CD4-positive, alpha-beta T cell treated with Interferon alpha-2 for 1 hour (primary cell): ENCODE measurements at places on chromosomes 2 and 18.
A peak's percentile ranks its signal among the peaks of the same experiment; 100 is the strongest.

- DNase-seq: no peak
Measured at GRCh38 chr2:237101118-237101979, 15.7 kb downstream of the COPS8 start.

DNA sequence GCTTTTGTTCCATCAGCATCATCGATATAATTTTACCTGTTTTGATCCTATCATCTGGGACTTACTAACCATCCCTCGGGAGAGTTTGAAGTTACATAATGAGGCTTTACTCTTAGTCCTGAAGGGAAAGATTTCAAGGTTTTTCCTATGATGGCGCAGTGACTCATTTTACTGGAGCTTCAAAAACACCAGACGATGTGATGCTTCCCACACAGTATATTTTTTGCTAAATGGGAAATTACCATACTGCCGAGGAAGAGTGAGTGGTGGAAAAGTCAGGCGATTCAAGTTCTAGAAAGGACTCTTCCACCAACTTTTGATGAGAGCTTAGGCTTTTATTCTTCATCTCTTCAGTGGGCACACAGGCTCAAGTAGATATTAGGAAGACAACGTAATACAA is 44.6 kb upstream of the GCG start:
- no peak for DNase-seq

GRCh38 chr2:171347591-171348032 is 86.2 kb downstream of the METTL8 start:
- no peak for DNase-seq

DNA sequence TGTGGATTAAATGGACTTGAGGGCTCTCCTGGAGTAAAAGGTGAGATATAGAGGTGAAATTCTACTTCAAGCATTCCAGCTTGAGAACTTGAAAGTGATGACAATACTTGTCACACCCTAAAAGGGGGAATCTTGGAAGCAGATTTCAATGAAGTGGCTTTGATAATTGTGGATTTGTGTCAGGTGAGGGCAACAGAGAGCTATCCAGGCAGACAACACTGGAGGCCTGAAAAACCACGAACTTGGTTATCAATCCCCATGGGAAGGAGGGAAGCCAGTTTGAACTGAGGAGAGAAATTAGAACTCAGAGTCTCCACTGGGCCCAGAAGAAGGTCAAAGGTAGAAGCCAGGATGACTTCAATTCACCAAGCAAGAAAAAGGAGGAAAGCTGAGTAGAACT is 263.9 kb downstream of the FIGN start:
- DNase-seq: no peak

DNA sequence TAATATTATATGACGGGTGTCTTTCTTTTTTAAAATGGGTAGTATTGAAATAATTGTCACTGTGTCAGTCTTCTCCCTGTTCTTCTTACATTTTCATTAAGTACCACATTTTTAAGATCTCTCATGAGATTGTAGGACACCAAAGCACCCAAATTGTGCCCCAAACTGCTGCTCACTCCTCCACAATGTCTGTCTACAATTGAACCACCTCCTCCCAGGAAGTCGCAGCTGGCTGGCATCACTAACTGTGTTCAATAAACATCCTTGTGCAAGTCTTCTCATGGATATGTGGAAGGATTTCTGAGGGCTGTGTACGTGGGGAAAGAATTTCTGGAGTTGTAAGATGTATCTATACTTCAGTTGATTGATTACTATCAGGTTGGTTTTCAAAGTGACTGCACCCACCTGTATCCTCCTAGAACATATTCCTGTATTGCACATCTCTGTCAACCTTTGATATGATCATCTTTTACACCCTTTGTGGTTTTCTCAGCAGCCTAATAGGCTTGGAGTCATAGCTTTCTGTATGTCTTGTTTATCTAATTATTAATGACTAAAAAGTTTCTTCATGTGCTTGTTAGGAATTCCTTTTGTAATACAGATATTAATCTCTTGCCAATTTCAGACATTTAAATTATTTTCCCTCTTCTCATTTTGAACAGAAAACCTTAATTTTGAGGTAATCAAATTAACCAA is 774.9 kb downstream of the RNF144A start:
- DNase-seq: no peak

DNA sequence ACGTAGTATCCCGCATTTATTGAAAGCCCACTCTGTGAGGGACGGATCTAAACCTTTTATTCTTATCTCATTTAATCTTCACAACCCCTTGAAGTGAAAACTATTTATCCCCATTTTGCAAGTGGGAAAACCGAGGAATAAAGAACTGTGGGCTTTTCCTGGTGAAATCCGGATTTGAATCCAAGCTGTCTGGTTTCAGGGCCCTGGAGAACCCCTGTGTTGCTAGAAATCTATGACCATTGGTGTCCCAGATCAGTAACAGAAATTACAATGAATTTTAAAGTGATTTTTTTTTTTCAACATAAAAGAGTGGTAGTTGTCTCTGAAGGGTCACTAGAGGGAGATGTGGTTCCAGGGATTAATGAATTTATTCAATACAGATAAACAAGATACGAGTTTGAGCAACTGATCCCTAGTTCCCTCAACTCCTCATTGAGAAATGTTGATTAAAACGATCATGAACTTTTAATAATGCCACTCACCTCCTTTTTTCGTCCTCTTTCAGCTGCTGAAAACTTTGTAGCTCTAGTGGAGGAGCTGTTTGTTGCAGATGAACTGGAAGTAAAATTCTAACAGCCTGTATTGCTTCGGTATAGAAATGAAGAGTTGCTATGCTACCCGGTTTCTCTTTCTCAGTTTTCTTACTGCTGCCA is 940 bp downstream of the XRCC5 start:
- DNase-seq: no peak

DNA sequence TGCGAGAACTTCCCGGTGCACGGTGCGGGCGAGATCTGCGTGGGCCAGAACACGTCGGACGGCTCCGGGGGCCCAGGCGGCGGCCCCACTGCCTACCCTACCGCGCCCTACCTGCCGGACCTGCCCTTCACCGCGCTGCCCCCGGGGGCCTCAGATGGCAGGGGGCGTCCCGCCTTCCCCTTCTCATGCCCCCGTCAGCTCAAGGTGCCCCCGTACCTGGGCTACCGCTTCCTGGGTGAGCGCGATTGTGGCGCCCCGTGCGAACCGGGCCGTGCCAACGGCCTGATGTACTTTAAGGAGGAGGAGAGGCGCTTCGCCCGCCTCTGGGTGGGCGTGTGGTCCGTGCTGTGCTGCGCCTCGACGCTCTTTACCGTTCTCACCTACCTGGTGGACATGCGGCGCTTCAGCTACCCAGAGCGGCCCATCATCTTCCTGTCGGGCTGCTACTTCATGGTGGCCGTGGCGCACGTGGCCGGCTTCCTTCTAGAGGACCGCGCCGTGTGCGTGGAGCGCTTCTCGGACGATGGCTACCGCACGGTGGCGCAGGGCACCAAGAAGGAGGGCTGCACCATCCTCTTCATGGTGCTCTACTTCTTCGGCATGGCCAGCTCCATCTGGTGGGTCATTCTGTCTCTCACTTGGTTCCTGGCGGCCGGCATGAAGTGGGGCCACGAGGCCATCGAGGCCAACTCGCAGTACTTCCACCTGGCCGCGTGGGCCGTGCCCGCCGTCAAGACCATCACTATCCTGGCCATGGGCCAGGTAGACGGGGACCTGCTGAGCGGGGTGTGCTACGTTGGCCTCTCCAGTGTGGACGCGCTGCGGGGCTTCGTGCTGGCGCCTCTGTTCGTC is 1.7 kb downstream of the FZD7 start:
- DNase-seq: peak; percentile 14

DNA sequence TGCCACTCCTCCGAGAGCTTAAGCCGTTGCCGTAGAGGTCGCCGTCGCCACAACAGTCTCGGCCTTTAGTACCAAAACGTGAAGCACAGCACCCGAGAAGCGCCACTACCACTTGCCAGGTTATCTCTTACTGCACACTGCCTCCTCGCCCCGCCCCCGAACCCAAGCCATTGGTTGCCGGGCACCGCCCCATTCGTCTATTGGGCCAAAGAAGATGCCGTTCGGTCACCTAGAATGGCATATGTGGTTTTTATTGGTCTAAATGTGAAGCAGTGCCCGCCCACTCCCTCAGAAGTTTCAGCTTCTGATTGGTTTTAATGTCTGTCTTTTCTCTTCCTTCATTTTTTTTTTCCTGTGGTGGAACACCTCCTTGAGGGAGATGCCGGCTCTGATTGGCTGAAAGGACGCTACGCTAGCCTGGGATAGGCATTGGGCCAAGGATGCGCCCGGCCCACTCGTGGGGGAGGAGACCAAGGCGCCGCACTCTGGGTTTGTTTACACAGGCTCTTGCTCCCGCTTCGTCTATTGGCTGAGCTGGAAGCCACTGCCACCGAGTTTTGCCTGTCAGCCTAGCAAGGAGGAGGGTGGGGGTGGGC is at the start of gene PAIP2B:
PAIP2B (minus strand) TSS at position 139 of the 596 bp plus-strand sequence. CDS start 24,514 bp downstream, outside the sequence.
- DNase-seq: peak; percentile 99

DNA sequence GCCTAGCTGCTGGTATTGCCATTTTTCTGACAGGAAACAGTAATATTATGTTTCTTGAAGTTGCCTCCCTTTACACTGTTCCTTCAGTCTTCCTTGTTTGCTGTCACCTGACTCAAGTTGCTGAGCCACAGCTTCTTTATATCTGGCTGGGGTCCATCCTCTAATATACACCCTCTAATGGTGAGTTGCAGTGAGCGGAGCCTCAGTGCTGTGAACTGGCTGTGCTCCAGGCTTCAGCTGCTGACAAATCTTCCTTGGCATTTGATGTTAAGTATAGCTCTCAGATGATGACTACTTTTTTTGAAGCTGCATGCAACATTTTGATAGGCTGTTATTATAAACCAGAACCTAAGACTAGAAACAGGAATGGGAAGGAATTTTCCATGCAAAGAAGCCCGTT is 366.7 kb downstream of the NUP35 start:
- DNase-seq: no peak

DNA sequence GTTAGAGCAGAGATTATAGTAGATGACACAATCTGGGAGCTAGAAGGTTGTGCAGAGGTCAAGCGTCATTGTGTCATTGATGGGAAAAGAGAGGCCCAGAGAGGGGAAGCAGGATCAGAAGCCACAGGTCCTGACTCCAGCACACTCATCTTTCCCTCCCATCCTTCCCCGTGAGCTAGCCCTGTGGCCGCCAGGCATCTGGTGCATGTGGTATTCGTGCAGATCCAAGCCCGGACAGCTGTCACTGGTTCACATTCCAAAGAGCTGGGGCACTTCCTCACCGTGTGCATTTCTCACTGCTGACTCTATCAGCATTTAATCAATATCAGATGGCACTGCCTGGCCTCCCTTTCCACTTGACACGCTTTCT is 94.1 kb upstream of the THOC1 start:
- no peak for DNase-seq

DNA sequence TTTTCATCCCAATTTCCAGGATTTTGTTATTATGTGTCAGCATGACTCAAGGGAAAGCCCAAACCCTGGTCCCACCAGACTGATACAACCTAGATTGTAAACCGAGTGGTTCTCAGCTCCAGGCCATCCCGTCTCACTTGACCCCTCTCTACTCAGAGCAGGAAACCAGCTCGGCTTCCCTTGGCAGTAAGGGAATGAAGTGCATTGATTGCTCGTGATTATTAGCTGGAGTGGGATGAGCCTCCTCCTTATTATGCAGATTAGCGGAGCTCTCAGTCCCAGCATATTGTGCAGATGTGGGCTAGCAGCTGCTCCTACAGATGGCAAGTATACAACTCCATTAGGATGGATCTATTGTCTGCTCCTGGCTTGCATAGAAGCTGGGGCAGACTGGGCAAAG is 167.6 kb downstream of the LNPK start:
- DNase-seq: no peak

GRCh38 chr2:141498561-141498960 is 632.3 kb downstream of the LRP1B start:
- DNase-seq: no peak

DNA sequence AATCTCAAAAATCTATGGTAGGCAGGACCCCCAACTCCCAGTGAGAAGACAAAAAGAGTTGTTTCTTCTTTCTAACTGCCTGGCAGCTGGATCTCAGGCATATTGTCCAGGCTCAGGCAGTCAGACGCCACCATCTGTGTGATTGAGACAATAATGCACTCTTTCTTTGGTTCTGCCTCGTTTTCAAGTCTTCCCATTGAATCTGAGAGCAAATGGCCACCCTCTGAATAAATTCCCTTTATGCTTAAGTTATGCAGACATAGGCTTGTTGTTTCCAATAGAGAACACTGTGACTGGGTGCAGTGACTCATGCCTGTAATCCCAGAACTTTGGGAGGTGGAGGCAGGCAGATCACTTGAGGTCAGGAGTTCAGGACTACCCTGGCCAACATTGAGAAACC is 15.3 kb upstream of the CD207 start:
- no peak for DNase-seq

DNA sequence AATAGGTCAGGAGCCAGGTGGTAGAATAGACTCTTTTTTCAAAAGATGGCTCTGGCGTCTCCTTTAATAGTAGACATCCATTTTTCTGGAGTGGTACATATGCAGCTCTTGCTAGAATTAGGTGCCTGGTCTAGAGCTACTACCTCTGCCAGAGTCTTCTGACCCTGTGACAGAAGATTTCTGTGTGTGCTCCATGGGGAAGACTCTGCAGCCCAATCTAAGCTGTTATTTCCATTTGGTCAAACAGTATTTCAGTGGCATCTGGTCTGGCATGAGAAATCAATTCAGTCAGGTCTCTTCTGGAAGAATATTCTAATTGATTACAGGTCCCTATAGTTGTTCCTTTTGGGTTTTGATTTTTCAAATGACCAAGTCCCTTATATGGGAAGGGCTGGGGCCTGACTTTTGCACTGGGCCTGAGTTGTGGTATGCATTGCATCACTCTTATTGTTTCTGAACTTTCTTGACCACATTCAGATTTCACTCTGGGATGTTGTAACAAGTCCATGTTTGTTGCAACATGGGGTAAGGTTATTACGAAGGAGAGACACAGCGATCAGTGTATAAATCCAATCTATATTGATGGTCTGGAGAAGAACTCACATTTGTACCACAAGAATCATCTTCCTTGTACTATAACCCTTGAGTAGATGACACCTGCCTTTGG is 12.1 kb downstream of the MXD1 start:
- DNase-seq: peak; percentile 30
